Pulmonary artery endothelial cell (primary cell): ENCODE measurements at places on chromosomes 4 and X. TPM values are rescaled to one million over a fixed set of nuclear protein-coding genes. Genes with fewer than 3 reads are reported as not detected.

DNA sequence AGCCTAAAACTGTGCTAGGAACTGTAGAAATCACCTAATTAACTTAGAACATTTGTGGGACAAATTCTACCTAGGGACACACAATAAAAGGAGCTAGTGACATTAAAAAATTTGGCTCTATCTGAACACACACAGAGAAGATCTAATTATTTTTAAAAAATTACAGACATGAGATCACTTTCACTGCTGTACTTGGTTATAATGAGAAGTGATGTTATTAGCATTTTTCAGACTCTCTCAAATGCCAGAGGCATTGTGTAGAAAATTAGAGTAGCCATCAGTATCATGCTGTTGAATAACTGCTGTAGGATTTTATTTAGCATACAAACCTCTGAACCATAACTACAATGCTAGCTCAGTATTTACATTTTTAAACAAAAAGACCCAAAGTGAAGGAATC is 109.1 kb upstream of the ANK2 start:
- DNase-seq: no peak

- no peak for DNase-seq
Measured at GRCh38 chr4:71468116-71468710, 129.4 kb downstream of the SLC4A4 start.

DNA sequence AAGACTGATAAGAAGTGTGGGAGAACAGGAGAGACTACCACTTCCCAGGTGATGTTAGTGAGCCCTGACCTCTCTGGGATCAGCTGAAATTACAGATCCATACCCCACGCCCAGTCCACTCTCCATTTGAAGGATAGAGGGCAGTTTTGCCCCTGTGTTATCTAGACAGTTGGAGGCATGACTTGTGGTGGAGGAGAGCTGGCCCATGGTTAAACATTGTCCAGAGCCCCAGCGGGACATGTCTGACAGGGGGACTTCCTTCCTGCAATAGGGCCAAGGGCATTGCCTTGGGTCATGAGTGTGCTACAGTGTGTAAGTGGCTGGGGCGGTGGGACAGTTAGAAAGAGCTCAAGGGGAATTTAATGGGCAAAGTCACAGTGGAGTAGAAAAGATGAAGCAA is 181.1 kb downstream of the MID1IP1 start:
- no peak for DNase-seq

GRCh38 chr4:17687237-17687857 is 72.9 kb downstream of the MED28 start:
- DNase-seq: no peak

- DNase-seq: no peak
Measured at GRCh38 chrX:136256026-136256425, 4.8 kb upstream of the MAP7D3 start.

- no peak for DNase-seq
Measured at GRCh38 chr4:6105311-6105911, 87.2 kb upstream of the C4orf50 start.

GRCh38 chr4:150256225-150256620 is 178.0 kb downstream of the DCLK2 start:
- no peak for DNase-seq

- DNase-seq: no peak
Measured at GRCh38 chr4:143626134-143626911, 74.2 kb downstream of the FREM3 start.

- no peak for DNase-seq
Measured at GRCh38 chr4:53912766-53913497, 151.5 kb downstream of the CHIC2 start.

GRCh38 chr4:176726803-176727202 is 65.9 kb downstream of the VEGFC start:
- no peak for DNase-seq

- DNase-seq: no peak
Measured at GRCh38 chr4:22474636-22475310, 41.1 kb downstream of the ADGRA3 start.

GRCh38 chr4:109263721-109264120 is 38.7 kb downstream of the COL25A1 start:
- no peak for DNase-seq

DNA sequence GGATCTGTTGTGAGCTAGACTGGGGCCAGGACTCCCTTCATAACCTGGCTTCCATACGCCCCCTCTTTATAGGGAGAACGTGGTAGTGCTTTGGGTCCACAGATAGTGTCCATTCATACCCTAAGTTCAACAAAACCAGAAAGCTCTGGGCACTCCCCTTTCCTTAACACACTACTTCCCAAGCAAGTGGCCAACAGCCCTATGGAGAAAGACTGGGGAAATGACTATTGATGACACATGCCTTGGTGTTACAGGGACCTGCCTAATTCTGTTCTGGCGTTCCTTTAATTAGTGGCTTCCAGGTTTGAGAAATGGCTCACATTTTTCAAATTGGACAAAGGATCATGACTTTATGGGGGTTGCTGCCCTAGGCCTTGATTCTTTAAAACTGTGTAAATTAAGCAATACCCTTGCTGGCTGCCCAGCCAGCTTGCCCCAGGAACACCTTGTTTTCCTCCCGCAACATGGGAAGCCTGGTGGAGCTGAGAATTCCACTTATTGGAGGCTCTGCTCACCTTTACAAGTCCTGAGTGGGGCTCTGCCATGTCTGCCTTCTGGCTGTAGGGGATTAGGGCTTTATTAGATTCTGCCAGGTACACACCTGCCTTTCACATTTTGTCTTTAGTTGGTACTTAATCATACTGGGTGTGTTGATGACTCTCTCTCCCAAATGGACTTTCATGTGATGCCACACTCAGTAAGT is 61.1 kb downstream of the RGS12 start:
- DNase-seq: no peak

DNA sequence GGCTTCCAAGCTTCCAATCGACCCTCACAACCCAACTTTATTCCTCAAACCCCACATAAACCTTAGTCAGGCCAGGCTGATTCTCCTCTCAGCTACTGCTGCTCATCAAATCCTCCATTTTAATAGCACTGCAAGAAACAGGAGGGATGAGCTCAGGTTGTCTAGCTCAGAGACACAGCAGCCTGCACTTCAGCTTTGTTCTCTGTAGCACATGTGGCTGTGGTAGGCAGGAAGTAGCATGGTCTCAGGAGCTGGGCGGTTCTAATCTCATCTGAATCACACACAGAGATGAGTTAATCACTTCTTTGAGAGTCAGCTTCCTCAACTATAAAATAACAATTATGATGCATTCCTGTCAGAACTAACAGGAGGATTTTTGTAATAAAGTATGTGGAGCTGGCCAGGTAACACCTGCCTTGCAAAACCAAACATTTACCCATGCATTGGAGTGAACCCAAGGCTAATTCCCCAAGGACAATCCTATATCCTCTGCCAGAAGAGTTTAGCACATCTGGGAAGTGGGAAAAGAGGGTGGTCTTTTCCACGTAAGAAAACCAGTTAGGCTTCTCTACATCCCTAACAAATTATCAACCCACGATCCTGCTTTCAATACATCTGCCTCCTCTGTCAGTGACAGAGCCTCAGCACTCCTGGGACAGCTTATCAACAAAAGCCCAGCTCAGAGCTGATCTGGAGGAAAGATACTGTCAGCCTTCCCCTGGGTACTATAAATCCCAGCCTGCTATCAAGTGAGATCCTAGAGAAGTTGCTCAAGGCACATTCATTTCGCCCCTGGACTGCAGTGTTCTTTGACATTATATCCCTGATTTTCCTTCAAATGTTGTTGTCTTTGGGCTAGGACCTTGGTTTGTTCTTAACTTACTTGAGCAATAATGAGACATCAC is 32.8 kb downstream of the ELOVL6 start:
- peak; percentile 11 for DNase-seq

DNA sequence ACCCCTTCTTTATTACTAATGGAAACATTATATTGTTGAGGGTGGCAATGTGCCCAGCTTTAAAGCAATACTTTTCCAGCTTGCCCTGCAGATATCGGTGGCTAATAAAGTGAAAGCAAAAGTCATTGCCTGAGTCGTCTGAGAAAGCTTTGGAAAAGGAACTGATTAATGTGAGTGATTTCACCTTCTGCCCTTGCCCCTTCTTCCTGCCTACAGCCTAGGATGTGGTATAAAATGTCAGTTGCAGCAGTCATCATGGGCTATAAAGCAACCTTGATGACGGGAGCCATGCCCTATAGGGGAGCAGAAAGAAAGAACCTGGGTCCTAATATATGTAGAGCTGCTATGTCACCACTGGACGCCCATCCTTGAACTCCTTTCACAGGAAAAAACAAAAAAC is 132.4 kb upstream of the USP9X start:
- no peak for DNase-seq

DNA sequence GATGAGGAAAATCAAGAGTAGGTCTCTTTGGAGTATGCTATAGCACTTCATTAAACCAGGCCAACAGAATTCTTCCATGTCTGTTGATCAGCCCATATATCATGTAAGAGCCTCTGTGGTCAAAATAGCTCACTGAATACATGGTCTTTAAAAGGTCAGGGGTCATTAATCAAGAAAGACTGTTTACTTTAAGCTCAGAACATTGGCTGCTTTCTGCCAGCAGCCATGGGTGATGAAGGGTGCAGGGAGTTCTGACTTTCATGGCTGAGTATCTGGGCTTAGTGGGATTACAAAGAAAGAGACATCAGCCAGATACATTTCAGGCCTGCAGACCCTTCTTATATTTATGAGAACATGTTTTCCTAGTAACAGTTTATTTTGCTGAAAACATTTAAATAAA is 7.1 kb upstream of the C4orf54 start:
- DNase-seq: no peak

DNA sequence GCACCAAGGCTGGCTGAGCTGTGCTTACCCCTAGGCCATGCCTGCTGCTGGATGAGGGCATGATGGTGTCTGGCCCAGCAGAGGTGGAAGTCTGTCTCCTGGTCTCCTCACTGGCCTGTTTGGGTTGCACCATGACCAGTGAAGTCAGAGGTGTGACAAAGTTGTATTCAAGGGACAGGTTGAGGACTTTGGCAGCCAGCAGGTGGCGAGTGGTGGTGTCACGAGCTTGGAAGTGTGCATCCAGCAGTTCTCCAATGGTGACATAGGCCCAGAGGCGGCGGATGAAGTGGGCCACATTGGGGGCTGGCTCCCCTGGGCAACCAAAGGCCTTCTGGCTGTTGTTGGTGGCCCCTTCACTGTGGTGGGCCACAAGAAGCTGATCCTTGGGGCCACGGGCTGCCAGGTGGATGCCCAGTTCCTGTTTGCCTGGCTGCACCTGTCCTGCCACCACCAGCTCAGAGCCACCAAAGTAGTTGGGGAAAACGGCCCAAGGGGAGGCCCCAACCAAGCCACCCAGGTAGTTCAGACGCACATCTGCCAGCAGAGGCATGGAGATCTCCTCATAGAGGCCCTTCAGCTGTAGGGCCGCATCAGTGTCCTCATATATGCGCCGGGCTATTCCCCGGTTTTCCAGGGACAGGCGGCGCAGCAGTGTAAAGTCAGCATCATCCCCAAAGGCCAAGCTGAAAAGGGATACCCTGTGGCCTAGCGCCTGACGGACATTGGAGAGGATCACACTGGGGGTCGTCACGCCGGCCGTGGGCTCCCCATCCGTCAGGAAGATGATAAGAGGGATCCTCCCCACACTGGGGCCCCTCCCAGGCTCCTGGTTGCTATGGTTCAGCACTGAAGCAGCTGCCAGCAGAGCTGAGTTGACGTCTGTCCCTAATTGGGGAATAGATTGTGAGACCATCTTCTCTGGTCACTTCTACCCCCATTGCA is 39.7 kb downstream of the ITIH6 start:
- no peak for DNase-seq

- no peak for DNase-seq
Measured at GRCh38 chr4:164596318-164596878, 157.5 kb upstream of the SMIM31 start.

- DNase-seq: no peak
Measured at GRCh38 chr4:15513545-15513944, 43.9 kb downstream of the CC2D2A start.

- no peak for DNase-seq
Measured at GRCh38 chr4:107044170-107044569, 8.1 kb upstream of the DKK2 start.

GRCh38 chr4:179836179-179837075 is 2394.2 kb upstream of the AGA start:
- DNase-seq: no peak

GRCh38 chr4:171880136-171880535 is 66.9 kb downstream of the GALNTL6 start:
- no peak for DNase-seq

GRCh38 chrX:43313035-43313434 is 343.1 kb upstream of the MAOA start:
- DNase-seq: no peak

DNA sequence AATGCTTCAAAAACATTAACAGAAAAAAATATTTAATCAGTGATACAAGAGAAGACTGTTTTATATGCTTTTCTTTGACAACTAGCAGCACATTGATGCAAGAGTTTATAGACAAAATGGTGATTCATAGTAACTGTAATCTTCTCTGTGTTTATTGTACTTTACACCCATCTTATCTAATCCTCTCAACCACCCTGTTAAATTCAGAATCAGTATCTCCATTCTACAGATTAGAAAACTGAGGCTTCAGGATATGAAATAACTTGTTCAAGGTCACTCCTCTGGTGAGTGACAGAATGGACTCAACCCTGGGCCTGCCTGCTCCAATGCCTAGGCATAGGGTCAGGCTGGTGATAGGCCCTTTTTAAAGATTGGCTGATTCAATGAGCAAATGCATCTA is 26.1 kb upstream of the TMEM184C start:
- DNase-seq: no peak

GRCh38 chrX:459611-460010 is 72.9 kb upstream of the PPP2R3B start:
- no peak for DNase-seq

GRCh38 chr4:8067945-8068896 is 90.4 kb downstream of the ABLIM2 start:
- DNase-seq: no peak

The H2AZ1 gene
- 574 and 739 TPM in 2 replicates for total RNA-seq

The ADAM29 gene
- total RNA-seq: not detected in 2 replicates

The CT83 gene
- not detected in 2 replicates for total RNA-seq

The FAM47A gene
- not detected in 2 replicates for total RNA-seq

The MTNR1A gene
- not detected in 2 replicates for total RNA-seq

The SMPX gene
- total RNA-seq: not detected in 2 replicates

The TEC gene
- 0.13 and 0.81 TPM in 2 replicates for total RNA-seq

The KIAA1210 gene
- total RNA-seq: not detected in 2 replicates
